Activated T-cell treated with anti-CD3 and anti-CD28 coated beads, Interleukin-2, amount 50 U/mL, for 48 hours (primary cell): ENCODE measurements at places on chromosomes 3 and 15.

- DNase-seq, result peak; percentile 17
Observed at GRCh38 chr3:129424185-129424841, 4.1 kb downstream of the EFCAB12 start.

GRCh38 chr15:32853592-32853991 lies 135.8 kb downstream of the GREM1 start:
- no peak for DNase-seq

GRCh38 chr15:35161694-35162093 lies 76.6 kb upstream of the NANOGP8 start:
- no peak for DNase-seq

- DNase-seq, result no peak
Observed at GRCh38 chr3:128247666-128248409, 94.6 kb downstream of the EEFSEC start.

DNA sequence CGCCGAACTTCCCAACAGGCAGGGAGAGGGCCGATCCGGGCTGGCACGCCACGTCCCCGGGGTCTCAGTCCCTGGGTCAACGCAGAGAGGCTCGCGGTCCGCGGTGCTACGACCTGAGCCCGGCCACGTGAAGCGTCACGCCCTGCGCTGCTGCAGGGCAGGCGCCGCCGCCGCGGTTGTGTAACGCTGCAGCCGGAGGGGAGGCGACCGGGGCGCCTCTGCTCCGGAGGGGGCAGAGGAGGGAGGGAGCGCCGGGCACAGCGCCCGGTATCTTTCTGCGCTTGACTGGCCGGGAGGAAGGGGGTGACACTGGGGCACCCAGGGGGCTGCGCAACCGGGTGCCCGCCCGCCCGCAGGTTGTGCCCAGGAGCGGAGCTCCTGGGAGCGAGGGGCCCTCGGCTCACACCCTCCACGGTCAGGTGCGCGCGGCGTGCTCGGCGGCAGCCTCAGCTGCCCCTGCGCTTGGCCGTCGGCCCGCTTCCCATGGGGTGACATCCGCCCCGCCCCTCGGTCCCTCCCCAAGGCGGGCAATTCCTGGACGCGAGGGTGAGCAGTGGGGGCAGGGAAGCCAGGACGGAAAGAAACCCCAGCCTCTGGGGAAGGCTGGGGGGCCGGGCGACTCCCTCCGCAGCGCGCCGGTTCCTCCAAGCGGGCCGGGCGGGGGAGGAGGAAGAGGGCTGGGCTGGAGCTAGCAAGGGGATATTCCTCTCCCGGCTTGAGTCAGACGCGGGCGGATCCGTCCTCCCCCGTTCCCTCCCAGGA lies 852 bp upstream of the BHLHE40 start:
- DNase-seq, result peak; percentile 96

GRCh38 chr15:20295238-20295811 lies 246.3 kb downstream of the GOLGA6L6 start:
- DNase-seq, result no peak

DNA sequence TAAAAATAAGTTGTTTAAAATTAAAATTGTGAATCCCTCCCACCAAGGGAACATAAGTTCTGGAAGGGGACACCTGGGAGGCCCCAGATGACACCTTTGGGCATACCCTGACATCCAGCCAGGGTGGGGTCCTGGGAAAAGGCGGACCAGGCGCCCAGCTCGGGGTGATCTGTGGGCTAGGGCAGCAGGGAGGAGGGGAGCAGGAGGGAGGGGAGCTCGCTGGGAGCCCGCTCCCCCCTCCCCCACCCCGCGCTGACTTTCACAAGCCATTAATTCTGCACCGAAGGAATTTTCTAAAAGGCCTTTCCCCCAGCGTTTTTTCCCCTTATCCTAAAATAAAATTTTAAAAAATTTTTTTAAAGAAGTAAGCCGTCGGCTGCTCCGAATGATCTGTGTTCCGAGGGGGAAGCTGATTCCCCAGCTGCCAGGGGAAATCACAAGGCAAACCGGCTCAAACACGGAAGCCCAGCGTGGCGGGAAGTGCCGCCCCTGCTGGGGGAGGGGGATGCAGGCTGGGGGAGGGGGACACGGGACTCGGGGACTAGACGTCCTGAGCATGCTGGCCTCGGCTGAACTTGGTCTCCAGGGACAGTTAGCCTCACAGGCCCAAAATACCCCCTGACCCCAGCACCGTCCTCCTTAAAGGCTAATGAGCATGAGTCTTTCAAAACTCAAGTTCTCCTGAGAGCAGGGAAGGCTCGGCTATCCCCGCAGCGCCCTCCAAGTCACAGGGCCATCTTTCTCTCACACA lies 13.9 kb downstream of the PLXND1 start:
- no peak for DNase-seq

DNA sequence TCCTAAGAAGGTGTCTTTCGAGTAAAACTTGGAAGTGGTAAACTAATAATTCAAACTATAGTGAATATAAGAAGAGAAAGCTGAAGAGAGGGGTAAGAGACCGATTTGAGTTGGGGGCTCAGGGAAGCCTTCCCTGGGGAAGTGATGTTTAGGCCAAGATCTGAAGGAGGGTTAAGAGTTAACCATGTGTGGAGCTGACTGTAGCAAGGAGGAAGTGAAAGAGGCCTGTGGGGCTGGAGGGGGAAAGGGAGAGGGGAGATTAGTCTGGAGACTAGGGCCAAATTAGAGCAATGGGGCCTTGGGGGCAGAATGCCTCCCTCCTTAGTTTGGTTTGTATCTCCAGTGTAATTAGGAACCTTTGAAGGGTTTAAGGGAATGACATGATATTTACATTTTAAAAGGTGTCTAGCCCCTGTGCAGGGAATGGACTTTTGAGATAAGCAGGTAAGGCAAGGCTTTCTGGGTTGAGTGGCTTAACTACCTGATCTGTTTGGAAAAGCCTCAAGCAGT lies 2.2 kb downstream of the ZNF592 start:
- DNase-seq, result no peak

DNA sequence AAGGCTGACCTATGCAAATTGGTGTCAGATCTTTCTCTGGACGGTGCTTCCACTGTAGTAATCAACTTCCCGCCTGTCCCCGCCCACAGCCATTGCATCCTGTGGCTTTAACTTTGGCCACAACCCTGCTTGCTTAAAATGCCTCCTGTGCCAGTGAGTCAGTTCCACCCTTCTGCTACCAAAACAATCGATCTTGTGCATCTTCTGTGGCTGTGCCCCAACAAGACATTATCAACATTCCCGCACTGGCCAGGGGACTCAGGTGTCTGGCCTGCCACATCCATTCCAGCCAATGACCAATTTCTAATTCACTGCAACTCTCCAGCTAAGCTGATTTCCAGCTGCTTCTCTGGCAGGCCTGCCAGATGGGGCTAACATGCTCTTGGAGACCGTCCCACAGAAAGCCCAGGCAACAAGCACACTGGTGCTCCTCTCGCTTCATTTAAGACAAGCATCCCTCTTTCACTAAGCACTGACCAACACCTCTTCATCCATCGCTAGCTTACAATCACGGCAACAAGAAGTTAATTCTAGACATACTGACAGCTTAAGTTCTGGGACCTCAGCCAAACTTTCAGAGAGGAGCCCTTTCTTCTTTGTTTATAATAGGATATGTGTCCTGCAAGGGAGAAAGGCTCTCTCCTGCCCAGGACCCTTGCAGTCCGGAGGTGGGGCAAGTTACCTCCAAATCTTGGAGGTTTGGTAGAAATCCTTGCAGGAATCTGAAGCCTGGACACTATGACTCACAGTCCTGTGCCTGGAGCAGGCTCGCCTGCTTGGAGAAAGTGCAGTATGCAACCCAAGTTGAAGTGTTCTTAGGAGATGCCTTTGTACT lies 6.7 kb downstream of the CA12 start:
- peak; percentile 72 for DNase-seq

DNA sequence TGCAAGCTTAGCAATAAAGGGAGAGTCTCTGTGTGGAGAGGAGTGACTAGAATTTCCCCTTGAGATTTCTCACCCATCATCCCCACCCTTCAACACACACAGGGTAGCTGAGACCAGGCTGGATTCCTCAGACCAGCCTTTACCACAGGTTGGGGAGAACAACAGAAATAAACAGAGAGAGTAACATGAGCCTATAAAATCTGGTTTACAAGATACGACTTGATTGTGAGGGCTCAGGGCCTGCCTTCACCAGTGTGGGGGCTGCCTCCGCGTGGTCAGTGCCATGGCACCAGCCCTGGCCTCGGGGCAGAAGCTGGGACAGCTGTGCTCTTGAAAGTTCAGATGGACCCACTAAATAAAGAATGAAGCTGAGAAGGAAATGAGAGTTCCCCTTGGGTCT lies 14.6 kb upstream of the MAGEF1 start:
- DNase-seq, result no peak

- DNase-seq, result no peak
Observed at GRCh38 chr3:159904455-159904854, 84.2 kb upstream of the IL12A start.

DNA sequence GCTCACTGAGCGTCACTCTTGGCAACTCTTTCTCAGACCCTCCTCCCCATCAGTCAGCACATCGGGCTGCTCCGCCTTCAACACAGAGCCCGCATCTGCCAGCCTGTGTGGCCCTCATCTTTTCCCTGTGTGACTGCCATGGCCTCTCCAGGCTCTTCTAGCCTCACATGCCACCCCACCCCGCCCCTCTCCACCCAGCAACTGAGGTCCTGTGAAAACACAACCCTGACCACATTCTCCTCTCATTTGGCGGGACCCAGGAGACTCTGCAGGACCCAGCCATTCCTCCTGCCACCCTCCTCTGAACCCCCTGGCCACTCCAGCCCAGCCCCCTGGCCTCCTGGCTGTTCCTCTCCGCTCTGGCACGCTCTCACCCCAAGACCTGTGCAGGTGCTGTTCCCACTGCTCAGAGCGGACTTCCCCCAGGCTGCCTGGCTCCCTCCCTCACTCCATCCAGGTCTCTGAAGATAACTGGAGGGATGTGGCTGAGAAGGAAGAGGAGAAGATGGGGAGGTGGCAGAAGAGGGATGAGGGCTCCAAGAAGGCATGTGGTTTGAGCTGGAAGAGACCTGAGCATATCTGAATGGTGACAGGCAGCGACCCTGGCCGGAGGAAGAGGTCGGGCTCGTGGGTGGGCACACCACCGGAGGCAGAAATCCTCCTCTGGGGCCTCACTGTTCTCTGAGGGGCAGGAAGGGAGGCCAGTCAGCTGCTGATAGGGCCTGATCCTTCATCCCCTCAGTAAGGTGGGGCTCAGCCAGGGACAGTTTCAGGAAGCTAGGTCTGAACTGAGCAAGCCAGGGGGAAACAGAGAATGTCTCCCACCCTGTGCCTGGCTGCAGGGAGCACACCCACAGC lies 111.2 kb upstream of the RPL32 start:
- no peak for DNase-seq

GRCh38 chr3:51397392-51397791 lies 6.3 kb downstream of the RBM15B start:
- DNase-seq, result no peak

DNA sequence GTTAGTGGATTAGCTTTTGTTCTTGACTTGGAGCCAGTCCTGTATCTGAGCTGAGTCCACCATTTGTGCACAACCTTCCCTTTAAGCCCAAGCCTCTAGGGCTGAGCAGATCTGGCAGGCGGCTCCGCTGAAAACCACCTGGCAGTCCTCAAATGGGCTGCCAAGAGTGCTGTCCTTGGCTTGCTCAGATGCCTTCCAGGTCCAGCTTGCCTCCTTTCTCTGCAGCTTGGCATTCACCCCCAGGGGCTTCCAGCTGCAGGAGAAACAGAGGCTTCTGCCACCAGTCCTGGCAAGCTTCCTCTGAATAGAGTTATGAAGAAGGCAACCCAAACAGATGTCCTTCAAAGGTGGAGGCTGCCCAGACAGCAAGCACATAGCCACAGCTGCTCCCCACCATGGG lies 96.7 kb downstream of the LRTM1 start:
- no peak for DNase-seq

- no peak for DNase-seq
Observed at GRCh38 chr3:32873531-32874130, 55.8 kb downstream of the TRIM71 start.

DNA sequence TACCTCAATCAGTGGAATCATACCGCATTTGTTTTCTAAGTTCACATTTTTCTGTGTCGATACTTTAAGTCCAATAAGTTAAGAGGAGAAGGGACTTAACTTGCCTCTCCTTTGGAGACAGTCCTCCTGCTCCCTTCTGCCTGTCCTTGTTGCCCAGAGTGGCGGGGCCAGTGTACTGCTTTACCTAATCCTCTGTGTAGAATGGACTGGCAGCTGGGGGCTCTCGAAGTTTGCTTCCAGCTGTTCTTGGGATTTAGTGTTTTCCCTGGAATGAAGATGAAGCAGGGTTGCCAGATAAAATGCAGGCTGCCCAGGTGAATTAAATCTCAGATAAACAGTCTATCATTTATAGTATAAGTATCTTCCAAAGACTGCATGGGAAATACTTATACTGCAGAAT lies 287.6 kb upstream of the C2CD4B start:
- no peak for DNase-seq

DNA sequence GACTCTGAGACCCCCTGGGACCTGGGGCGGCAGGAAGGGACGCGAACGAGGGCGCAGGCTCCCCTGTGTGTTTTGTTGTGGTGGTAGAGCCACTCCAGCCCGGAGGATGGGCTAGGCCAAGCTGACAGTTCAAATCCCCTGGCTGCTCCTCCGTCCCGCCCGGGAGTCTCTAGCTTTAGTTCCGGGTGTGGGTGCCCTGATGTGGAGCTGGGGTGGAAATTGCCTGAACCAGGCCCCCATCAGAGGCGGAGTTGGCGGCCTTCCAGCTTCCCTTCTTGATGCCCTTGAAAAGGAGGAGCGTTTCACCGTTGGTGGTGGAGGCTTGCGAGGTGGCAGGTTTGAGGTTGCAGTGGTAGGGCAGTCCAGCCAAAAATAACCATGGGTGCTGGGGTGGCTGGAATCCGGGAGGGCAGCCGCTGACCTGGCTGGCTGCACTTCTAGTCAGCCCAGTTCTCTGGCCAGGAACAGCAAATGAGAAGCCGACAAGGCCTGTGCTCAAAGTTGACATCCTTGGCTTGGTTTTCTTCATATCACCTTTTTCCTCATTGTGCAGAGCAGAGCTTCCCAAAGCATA lies 817 bp downstream of the CLK3 start:
- peak; percentile 69 for DNase-seq

GRCh38 chr3:17030956-17031652 lies 146.3 kb downstream of the PLCL2 start:
- DNase-seq, result no peak

DNA sequence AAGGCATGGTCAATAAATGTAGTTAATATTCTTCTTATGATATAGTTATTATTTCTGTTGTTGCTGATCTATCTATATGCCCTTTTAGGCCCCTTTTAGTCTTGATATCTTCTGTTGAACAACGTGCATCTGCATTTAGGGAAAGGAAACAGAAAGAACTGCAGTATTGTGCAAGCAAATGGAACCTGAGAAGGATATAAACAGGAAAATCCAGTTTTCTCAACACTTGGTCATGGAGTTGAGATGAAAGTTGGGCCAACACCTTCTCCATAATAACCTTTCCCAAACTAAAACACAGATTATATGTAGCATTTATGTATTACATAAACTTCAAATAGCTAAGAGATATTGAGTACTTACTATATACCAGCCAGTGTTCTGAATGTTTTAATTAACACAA lies 179.7 kb downstream of the ADAMTS9 start:
- DNase-seq, result no peak

- no peak for DNase-seq
Observed at GRCh38 chr3:157501863-157502262, 1.4 kb downstream of the VEPH1 start.

GRCh38 chr3:11140030-11140712 lies 14.1 kb upstream of the HRH1 start:
- peak; percentile 30 for DNase-seq
